GOT3 (cell line): ENCODE measurements at places on chromosomes 5 and 9.

DNA sequence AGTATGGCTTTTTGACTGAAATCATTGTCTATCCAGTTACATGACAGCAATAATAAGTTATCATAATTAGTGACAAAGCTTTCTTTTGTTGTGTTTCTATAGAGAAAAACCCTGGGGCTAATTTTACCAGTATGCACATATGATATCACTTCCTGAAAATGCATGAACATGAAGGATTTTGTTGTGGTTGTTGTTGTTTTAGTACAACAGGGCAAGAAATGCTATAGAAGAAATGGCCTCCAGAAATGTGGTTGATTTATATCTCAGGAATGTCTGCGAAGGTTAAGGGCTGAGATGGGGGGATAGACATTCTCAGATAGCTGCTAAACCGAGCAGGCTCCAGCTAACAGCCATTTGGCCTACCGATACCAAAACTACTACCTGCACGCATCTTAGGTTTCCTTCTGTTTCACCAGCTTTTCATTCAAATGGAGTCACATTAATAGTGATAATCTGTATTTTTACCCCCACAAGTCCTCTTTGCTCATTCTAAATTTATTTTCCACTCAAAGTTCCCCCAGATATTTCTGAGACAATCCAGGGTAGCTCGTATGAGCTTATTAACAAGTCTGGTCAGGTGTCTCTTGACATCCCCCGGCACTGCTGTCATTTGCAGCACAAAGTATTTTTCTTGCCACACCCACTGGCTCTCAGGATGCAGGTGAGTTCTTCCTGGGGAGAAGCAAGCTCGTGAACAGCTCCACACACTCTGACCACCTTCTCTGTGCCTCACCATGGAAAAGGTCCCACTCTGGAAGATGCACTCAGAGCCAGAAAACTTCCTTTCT lies 232.4 kb upstream of the GAS1 start:
- DNase-seq = no peak

- no peak for DNase-seq
These were observed 39.9 kb downstream of the DUSP1 start for GRCh38 chr5:172730981-172731679.

DNA sequence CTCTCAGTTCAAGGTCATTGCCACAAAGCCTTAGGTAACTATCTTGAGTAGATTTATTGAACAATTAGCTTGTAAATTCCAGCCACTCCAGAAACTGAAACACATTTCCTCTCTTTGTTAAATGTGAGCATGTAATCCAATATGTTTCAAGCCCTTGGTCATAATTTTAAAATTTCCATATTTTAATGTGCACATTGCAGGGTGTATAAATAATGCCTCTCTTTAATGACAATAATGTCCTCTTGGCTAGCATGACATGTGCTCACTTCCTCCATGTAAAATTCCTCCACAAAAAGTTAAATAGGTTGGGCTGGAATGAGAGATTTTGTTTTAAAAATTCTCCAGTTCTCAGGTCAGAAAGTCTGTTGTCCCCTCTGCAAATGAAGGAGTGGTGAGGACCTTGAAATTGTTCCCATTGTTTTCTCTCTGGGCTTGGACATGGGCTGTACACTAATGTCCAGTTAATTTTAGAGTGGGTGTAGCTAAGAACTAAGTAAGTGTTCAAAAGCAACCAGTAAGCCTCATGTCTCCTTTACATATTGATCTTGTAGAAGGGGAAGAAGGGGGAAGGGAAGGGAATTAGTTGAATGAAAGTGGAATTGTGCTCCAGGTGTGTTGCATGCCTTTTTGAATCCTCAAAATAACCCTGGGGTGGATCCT lies 2.9 kb downstream of the PPP3R2 start:
- no peak for DNase-seq

DNA sequence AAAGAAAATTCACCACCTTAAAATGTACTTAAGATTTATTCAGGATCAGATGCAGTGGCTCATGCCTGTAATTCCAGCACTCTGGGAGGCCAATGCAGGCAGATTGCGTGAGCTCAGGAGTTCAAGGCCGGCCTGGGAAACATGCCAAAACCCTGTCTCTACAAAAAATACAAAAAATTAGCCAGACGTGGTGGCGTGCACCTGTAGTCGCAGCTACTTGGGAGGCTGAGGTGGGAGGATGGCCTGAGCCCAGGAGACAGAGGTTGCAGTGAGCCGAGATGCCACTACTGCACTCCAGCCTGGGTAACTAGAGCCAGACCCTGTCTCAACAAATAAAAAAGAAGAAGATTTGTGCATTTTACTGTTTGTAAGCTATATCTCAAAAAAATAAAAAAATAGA lies 34.7 kb upstream of the GFPT2 start:
- DNase-seq = no peak

- DNase-seq = no peak
These were observed 103.5 kb downstream of the GLIS3 start for GRCh38 chr9:4196376-4196775.
